ENCODE measurements at places on chromosomes 3 and 15.

DNA sequence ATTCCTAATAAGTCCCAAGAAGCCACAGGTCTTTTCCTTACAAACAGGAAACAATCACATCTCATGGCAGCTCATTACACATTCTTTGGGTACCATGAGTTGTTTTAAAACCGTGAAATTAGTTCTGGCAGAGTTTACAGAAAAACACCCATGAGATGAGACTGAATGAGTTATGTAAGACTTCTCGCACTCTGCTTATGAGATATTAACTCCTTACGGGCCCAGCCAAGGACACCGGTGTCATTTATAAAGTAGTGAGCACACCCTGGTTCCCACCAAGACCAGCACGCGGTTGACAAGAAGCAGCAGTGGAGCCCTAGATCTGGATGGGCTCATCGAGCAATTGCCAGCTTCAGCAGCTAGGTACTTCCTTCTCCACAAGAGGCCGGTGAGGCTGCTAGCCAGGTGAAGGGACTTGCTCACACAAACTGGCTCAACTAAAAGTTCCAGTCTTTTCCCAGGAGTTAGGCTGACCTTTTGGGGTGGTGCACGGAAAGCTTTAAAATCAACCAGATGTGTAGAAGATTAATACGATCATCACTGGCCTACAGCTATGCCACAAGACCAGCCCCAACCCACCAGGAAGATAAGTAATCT lies 318.6 kb upstream of the ICE2 start:
- DNase-seq = no peak

GRCh38 chr3:131730581-131730980 lies 227.8 kb upstream of the MRPL3 start:
- DNase-seq = no peak

DNA sequence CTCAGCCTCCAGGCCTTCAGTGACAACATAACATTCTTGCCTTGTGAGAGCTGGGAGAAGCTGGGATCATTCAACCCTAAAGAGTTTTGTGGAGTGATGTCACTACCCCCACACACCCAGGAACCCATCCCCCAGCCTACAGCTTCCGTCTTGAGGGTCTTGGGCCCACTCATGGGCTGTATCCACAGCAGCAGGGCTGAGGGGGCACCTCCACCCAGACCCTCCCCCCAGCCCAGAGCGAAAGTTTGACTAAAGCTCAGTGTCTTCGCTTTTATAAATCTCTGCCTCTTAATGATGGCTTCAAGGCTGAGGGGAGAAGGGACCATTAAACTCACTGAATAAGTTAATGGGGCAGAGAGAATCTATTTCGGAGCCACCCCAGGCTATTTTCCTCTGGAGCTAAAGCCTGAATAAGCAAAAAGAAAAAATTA lies 23.8 kb downstream of the NTRK3 start:
- no peak for DNase-seq

DNA sequence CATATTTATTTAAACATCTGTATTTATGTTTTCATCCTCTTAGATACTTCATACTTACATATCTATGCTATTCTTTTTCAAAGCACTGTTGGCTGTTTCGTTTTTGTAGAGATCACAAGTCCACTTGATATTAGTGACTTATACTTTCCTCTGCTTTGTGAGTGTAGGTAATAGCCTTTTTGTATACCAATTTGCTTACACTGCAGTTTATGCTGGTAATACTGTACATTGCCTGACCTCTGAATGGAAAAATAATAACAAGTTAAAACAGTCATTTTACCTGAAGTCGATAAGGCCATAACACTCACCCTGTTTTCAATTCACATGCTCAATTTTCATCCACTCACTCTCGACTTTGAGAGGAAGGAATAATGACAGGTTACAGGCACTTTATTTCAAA lies 89.9 kb upstream of the NANOGP8 start:
- no peak for DNase-seq

GRCh38 chr3:66738625-66739365 lies 238.0 kb upstream of the LRIG1 start:
- peak; percentile 36 for DNase-seq

- no peak for DNase-seq
Observed at GRCh38 chr15:98217356-98217755, 256.9 kb downstream of the ARRDC4 start.

DNA sequence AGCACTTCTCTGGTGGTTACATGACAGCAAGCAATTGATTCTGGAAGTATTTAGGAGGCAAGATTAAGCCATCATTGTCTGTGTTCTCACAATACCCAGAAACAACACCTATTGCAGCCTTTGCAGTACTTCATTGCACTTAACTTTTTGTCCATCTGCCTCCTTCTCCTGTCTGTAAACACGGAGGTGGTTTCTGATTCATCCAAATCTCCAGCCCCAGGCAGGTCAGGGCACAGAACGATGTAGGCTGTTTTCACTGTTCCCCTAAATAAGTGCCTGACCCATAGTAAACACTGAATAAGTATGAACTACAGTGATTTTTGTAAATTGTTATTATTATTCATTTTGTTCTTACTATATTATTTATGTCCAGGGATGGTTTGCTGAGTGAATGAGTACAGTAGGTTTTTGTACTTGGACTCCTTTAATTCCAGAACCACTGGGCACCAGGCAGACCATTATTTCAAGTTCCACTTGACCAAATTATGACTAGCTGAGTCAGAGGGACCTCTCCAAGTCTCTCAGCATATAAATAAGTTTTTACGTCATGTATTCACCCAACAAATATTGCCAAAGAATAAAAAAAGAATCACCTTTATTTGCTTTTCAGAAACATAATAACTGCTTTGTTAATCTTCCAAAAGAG lies 283.3 kb upstream of the TRIM42 start:
- DNase-seq = no peak

GRCh38 chr3:189389346-189389745 lies 217.6 kb downstream of the TPRG1 start:
- no peak for DNase-seq

GRCh38 chr3:172213200-172213599 lies 173.8 kb downstream of the FNDC3B start:
- no peak for DNase-seq

DNA sequence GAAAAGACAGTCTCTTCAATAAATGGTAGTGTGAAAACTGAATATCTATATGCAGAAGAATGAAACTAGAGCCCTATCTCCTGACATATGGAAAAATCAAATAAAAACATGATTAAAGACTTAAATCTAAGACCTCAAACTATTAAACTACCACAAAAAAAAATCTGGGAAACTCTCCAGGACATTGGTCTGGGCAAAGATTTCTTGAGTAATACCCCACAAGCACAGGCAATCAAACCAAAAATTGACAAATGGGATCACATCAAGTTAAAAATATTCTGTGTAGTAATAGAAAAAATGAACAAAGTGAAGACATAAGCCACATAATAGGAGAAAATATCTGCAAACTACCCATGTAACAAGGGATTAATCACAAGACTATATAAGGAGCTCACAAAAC lies 286.4 kb downstream of the TBC1D5 start:
- DNase-seq = no peak

DNA sequence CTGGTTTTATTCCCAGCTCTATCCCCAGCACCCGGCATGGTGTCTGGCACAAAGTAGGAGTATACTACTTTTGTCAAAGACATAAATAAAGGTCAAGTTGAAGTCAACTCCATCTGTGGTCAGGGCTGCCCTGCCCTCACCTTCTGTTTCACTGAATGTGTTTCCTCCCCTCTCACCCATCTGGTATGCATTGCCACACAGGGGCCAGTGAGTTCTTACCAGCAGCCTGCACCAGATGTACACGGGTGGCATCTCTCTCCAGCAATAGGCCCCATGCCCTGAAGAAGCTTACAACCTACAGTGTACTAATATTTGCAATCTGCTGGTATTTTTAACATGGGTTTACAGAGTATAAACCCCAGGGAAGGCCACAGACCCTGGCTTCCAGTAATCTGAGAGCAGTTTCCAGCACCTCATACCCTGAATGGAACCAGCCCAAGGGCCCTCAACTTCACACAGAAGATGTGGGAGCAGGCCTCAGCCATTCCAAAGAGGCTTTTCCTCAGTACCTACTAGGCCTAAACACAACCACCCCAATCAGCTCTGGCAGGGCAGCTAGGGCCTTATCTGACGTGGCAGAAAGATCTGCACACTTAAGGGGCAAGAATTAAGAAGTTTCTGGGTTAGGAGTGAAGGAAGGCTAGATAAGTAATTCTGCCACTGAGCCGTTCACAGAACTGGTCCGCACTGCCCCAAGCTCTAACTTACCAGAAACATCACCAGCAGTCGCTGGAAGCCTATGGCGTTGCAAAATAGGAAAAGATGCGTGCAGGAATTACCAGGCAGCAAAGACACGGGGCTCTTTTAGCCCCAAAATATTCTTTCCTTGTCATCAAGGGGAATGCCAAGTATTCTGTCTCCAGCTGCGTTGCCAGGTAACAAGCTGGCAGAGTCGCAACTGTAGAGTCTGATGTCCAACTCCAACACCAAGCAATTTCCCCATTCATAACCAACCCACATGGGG lies 2.1 kb downstream of the IDH2 start:
- no peak for DNase-seq

DNA sequence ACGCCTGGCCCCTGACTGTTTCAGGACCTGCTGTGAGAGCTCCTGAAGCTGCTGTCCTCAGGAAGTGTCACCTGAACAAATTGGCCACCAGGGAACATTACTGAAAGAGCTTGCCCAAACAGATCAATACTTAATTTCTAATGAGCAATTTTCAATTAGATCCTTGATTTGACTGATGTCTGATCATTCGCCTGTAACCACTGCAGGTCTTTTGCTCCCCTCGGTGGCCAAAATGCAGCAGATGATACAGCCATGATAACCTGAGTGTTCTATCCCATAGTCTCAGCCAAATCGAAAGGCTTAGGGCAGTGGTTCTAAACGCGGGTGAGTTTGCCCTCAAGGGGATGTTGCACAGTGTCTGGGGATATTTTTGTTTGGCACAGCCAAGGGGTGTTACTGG lies 57.6 kb upstream of the MEX3B start:
- no peak for DNase-seq

Measured in AG04450 (cell line).